ENCODE measurements at places on chromosomes 11 and 22.

GRCh38 chr22:43129426-43130425, 13.5 kb downstream of the MCAT start:
- no peak for DNase-seq

GRCh38 chr11:117610045-117610444, 187.0 kb downstream of the DSCAML1 start:
- DNase-seq: no peak

DNA sequence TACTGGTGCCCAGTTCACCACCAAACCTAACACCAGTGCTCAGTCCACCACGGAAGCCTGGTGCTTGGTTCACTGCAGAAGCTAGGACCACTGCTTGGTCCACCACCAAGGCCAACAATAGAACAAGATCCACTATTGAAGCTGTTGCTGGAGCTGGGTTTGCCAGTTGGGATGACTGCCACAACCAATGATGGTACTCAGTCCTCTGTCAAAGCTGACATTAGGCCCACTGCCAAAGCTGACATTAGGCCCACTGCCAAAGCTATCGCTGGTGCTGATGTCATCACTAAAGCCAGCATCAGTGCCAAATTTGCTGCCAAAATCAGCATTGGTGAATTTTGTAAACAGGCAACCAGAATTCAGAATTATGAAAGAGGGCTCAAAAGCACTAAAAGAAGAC, 1850.2 kb upstream of the RAG2 start:
- peak; percentile 97 for DNase-seq

DNA sequence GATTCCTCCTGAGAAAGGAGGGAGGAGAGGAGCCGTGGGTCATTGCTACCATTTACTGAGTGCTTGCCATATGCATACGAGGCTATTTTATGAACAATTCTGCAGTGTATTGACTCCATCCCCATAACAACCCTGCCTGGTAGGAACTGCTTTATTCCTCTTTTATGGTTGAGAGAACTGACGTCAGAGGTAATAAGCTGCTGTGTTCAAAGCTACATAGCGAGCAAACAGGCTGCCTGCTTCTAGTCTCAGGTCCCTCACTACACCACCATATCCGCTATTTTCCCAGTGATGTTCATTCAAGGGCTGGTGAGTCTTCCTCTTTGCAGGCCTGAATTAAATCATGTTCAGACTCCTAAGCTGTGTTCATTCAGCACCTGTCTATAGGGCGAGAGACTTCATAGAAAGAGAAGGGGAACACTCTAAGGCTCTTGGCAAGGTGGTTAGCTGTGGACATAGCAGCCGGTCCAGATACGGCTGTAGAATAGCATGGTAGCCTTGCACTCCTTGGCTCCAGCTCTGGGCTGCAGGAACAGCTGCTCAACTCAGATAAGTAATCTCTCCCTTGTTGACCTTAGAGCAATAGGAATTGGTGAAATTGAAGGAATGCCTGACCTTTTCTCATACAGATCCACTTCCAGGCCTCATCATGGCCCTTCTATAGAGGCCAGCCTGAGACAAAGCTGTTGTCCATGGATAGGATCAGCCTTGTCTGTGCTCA, 82.6 kb downstream of the MICAL2 start:
- no peak for DNase-seq

- no peak for DNase-seq
Observed at GRCh38 chr11:118639899-118640298, 32.5 kb downstream of the PHLDB1 start.

DNA sequence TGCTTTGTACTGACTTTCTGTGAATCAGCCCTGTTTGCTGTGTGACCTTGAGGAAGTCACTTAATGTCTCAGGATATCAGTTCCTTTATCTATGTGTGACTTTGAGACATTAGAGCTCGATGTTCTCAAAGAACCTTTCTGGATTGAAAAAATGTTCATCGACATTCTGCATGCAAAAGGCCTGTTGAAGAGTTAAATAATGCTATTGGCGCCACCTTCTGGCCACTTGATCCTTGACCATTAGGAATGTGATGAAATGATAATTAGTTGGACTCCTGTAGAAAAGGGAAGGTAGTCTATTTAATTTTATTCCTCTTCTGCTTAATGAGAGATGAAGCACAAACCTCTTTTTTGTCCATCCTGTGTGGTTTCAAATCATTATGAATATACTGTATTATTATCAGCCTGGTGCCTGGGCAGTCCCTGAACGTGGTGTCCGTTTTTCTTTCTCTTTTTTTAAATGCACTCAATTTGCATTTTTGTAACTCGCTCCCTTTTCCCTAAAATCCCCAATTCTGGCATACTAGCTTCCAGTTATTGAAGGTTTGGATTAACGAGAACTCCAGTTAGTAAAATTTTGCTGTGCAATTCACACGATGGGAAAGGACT, 20.7 kb downstream of the ELF5 start:
- DNase-seq: peak; percentile 58

DNA sequence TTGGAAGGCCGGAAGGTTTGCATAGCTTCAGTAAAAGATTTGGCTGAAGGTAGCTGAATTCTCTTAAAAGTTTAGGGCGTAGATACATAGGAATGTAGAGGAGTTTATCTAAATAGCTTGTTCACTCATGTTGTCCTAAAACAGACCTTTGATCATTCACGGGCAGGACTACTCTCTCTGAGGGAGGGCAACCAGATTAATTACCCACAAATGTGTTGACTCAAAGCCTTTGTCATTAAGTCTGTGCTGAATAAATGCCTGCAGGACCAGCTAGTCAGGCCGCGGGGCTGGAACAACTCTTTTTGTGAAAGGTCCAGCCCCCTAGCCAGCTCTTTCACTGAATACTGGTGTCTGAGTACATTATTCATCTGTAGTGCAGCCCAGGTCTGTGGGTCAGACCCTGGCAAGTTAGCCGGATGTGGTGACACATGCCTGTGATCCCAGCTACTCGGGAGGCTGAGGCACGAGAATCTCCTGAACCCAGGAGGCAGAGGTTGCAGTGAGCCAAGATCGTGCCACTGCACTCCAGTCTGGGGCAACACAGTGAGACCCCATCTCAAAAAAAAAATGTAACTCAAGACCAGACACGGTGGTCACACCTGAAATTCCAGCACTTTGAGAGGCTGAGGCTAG, 2.8 kb upstream of the FADD start:
- DNase-seq: no peak

DNA sequence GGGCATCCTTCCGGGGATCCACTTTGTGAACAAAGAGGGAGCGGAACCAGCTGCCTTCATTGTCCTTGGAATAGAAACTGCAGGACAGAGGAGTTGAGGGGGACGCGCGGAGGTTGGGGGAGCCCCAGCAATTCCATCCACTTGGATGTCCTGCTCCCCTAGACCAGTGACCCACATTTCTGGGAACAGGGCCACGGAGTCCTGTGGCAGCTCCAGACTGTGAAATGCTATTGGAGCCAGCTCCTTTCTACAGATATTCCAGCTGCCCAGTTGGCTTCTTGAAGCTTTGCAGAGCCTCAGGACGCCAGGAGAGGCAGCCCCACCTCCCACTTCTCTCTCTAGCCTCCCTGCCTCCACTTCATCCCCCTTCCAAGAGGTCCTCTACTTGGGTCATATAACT, 10.5 kb downstream of the NIPSNAP1 start:
- no peak for DNase-seq

DNA sequence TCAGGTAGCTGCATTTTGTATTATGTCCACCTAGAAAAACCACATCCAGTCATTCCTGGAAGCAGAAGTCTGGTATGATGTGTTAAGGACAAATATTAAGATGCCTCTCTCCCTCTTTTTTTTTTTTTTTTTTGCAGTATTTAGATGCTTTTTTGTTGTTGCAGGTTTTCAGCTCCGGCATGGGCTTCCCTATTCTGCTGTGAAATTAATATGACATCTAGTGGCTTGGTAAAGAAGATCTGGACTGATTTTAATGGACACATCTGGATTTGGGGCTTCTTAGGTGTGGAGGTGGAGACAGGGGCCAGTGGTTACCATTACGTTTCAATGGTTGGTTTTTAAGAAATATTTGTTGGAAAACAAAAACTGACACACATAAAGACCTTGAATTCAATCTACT, 47.5 kb upstream of the RASSF10 start:
- DNase-seq: no peak

DNA sequence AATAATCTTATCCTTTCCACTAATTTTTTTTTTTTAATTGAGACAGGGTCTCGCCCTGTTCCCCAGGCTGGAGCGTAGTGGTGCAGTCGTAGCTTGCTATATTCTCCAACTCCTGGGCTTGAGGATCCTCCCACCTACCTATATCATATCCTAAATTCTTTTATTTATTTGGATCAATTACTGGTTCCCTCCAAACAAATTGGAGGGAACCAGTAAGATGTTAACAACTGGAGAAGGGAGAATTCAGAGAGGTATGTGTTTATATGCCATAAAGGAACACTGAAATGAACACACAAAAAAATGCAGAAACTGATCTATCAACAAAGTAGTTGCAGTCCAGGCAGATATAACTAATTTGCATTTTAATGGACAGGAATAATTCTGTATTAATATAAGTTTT, 63.6 kb downstream of the ATXN10 start:
- no peak for DNase-seq
